Left cardiac atrium (tissue), 4 donors: ENCODE measurements at places on chromosomes 3 and 15. TPM values are rescaled to one million over a fixed set of nuclear protein-coding genes. Genes with fewer than 3 reads are reported as not detected.

DNA sequence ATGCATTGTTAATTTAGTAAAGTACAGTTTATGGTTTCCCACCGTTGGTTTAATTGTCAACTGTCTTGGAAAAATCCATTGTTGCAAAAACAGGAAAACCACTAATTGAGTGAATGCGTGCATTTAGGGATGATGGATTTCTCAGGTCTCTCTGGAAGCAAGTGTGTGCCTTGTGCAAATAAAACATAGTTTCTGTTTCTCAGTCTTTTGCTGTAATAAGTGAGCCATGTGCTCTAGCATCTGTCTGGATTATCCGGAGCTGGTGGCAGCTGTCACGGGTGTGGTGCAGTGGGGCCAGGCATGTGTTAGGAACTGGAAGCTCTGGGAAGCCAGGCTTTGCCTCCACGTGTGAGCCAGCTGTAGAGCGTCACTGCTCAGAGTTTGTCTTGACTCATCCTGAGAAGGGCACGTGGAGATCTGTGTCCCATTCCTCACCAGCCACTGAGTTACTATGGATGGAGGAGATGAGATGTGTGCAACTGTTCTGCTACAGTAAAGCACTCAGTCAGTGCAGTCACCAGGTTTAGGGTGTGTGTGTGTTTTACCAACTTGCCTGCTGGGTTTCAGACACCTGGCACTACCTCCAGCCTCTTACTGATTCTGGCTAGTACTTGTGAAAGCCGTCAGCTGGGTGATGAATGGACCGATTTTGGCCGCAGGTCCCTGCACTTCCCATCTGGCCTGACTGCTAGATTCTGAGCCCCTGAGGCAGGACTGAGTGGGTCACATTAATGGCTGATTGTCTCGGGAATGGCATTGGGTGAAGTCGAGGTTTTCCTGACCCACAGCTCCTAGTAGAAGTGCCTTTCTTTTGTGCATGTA, 7.2 kb downstream of the APBA2 start:
- DNase-seq, result no peak

DNA sequence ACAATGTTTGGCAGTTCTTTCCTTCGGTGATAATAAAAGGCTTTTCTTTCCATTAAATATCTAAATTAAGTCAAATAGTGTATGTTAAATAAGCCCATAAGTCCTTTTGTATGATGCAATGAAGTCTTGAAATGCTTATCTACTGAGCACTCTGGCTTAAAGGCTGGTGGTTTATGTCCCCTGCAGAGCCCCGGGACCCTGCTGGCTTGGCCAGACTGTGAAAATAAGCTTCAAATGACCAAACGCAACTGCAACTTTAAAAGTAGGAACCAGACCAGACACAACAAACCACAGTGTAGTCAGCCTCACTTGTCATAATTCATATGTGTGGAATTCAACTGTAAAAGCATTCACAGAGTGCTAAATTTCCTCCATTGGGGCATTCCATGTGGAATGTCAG, 72.5 kb downstream of the FOXP1 start:
- no peak for DNase-seq

Gene TMEM212
- not detected for total RNA-seq

Gene PSTPIP1
- 14.1 TPM for total RNA-seq

Gene NRROS
- total RNA-seq, result 6.0 TPM
